ENCODE measurements at places on chromosomes 16 and 17.

- DNase-seq: no peak
These were observed 20.7 kb downstream of the CPNE2 start for GRCh38 chr16:57113042-57113453.

GRCh38 chr16:8931859-8932258, 31.8 kb downstream of the USP7 start:
- peak; percentile 46 for DNase-seq

- DNase-seq: no peak
These were observed 120.0 kb downstream of the IRF8 start for GRCh38 chr16:86018941-86019340.

DNA sequence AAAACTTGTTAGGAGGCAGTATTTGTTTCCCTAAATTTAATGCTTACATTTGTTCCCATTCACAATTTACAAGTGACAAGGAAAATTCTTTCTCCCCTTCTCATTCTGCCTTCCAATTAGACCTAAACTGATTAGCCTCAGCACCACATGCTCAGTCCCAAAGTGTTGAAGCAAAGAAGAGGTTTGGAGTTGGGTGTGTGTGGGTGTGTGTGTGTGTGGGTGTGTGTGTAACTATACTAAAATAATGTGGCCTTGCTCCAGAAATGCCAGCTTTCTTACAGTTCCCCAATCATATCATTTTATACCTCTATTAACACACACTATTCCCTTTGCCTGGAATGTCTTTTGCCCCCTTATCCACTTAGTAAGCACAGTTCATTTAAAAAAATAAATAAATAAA, 6.9 kb upstream of the UTP6 start:
- DNase-seq: no peak

GRCh38 chr17:1123921-1124715, 55.7 kb downstream of the ABR start:
- DNase-seq: no peak

DNA sequence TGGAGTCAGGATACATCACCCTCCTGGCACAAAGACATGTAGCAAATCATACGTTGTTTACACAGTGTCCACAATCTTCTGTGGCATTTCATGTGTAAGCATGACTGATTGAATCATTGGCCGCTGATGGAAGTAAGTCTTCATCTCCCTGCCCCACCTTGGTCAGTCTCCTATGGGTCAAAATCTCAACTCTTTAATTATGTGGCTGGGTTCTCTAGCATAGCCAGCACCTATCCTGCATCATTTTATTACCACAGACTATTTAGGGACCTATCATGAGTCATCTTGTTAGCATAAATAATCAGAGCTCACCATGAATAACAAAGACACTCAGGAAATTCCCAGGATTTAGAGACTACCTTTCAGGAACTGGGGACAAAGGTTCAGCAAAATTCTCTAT, 15.9 kb downstream of the TANC2 start:
- DNase-seq: no peak

DNA sequence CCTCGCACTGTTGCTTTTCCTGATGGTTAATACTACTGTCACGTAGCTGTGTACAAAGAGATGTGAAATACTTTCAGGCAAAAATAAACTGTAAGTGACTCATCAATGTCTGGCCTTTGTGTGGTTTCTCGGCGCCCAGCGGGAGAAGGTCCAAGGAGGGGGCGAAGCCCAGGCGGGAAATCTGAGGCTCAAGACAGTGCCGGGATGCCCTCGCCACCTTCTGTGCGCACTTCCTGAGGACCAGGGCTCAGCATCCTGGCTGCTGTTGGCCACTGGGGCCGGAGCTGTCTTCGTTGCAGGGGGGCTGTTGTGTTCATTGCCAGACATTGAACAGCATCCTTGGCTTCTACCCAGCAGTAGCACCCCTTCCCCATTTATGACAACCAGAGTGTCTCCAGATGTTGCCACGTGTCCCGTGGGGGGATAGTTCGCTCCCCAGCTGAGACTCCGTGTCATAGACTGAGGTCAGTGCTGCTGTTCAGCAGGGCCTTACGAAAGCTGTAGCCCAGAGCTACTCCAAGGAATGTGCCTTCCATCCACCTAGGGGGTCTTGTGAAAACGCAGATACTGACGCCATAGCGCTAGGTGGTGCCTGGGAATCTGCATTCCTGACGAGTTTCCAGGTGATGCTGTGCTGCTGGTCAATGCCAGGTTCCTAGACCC, 67.3 kb upstream of the PLCG2 start:
- no peak for DNase-seq

DNA sequence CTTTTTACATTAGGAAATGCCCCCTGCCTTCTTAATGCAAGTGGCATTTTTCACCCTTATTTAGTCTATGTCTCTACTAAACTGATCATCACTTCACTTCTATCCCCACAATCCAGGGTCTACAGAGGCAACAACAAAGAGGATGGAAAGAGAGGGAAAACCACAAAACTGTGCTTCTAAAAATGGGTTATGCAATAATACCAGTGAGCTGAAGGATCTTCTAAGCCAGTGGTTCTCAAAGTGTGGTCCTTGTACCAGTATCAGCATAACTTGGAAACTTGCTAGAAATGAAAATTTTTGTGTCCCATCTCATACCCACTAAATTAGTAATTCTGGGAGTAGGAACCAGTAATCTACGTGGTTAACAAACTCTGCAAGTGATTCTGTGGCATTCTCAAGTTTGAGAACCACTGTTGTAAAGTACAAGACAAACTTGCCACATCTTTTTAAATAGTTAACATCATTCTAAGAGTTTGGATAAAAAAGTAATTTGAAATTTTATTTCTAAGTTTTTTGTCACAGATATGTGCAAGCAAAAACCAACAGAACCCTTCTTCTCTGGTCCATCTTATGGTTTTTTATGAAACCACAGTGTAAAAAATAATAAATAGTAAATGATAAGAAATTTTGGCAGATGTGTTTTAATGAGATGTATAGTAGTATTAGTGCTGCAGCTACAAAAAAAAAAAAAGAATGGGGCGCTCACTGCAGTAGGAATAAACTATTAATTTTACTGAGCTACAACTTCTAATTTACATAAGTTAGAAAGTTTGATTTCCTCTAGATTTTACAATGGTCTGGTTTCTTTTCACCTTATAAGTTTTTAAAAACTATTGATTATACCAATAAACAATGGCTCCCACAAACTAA, 16.2 kb downstream of the CDC27 start:
- no peak for DNase-seq

DNA sequence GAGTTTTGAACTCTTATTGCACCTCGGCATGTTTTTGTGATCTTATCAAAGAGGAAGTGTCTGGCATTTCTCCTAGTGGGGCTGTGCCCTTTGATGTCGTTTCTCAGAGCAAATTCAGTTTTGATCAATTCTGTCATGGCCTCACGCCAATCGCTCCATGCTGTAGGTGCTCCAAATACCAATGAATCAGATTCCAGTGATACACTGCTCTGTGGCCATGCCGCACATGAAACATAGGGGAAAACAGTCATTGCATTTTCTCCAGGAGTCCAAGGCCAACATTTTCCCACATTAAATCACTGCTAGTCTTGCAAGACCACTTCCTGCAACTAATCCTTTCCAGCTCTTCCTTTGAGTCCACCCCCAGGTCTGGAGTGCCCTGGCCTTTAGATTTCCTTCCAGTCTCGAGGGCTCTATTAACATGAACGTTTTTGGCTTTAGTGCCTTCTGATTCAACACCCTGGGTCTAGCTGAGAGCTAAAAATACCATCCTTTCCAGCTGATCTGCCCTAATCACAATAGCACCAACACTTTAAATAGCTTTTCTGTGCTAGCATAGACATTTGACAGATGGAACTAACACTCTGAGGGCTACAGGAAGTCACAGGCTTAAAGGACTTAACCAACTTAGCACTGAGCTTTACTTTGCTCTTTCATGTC, 18.2 kb upstream of the RASL10B start:
- DNase-seq: peak; percentile 66

Data from small intestine (tissue), 16 donors.